ENCODE measurements at places on chromosomes 12 and 14. TPM values are rescaled to one million over a fixed set of nuclear protein-coding genes. Genes with fewer than 3 reads are reported as not detected.

DNA sequence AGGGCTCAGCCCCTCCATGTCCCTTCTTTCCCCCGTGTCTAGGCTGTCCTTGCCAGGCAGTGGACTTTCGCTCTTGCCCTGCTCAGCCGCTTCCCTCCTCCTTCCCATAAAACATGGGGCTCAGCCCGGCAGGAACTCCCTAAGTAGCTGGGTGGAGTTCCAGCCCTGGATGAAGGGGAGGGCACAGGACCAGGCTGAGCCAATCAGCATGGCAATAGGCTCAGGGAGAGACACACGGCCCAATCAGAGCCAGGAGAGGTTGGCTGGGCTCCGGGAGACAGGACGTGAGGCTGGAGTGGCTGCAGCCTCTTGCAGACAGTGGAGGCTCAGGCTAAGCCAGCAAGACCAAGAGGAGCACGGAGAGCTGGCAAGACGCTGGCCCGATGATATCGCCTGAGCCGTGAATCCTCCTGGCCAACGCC lies 54.3 kb downstream of the GALNT9 start:
- DNase-seq = no peak

DNA sequence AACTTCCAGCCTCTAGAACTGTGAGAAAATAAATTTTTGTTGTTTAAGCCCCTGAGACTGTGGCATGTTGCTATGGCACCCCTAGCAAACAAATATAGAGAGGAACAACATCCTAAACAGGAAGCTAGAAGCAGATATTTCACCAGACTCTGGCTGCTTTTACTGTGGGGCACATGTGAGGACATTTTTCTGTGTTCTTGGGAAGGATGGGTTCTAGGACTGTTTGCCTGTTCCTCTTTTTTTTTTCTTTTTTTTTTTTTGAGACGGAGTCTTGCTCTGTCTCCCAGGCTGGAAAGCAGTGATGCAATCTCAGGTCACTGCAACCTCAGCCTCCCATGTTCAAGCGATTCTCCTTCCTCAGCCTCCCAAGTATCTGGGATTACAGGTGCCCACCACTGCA lies 4.2 kb upstream of the HRK start:
- no peak for DNase-seq

- no peak for DNase-seq
Observed at GRCh38 chr12:45256721-45257120, 40.8 kb downstream of the ANO6 start.

DNA sequence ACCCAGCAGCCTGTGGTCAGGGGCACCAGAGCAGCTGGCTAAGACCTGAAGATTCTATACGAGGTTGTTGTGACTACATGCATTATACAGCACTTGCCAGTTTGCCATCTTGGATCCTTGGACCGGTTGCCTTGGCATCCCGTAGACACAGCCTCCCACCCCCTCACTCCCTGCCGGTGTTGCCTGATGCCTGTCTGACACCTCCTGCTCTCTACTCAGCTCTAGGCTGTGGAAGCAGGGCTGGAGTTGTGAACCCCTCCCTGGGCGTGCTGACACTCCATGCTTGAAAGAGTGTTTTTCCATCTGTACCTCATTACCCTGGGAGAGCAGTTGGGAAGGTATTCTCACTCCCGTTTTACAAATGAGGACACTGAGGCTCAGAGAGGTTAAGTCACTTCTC lies 2.5 kb downstream of the CHGA start:
- DNase-seq = no peak

- no peak for DNase-seq
Observed at GRCh38 chr14:52741865-52742264, 11.9 kb downstream of the STYX start.

DNA sequence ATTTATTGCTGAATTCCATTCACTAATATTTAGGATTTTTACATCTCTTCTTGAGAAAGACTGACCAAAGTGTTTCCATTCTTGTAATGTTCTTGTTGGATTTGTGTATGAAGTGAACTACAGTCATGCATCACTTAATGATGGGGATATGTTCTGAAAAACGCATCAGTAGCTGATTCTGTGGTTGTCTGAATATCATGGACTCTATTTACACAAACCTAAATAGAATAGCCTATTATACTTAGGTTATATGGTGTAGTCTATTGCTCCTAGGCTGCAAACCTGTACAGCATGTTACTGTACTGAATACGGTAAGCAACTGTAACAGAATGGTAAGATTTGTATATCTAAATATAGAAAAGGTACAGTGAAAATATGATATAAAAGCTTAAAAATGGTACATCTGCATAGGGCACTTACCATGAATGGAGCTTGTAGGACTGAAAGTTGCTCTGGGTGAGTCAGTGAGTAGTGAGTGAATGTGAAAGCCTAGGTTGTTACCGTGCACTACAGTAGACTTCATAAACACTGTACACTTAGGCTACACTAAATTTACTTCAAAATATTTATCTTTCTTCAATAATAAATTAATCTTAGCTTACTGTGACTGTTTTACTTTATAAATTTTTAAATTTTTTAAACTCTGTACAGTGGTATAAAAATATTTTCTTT lies 27.6 kb upstream of the P2RX4 start:
- no peak for DNase-seq

- no peak for DNase-seq
Observed at GRCh38 chr12:25591144-25591543, 38.1 kb upstream of the LMNTD1 start.

DNA sequence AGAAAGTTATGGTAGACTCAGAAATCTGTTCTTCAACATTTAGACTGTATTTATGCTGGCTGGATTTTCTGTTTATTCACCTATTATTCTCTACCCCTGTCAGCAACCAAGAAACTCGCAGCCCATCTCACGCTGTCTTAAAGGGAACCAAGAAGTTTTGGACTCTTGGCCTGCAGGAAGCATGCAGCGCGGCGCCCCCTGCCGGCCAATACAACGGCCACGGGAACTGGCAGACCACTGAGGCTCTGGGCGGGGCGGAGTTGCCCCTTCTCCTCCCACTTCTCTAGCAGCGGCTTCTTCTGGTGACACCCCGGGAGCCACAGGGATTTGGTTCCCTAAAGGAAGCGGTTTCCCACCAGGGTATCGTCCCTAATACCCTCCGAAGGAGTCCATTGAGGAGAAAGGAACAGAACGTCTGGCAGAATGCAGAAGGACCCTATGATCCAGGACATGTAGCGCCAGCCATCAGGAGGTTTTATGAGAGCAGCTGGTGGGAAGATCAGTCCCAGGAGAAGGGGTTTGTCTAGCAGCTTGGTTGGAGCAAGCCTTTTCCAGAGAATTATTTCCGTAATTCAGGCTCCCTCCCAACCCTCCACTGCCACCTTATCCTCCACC lies 21.0 kb upstream of the RNASE2 start:
- DNase-seq = peak; percentile 4

DNA sequence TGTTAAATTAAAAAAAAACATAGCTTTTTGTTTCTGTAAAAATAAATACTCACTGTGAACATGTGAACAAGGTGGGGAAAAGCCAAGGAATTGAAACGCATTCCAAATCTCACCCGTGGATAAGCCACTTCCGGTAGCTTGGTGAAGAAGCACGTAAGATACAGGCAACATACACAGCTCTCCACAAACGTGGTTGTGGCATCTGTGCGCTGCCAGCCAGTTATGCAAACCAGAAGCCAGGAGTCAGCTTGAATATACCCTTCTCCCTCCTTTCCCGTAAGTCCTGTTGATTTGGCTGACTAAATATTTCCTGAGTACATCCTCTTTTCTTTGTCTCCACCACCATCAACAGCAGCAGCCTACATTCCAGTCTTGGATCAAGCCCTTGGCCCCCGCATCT lies 486.2 kb downstream of the VRK1 start:
- no peak for DNase-seq

DNA sequence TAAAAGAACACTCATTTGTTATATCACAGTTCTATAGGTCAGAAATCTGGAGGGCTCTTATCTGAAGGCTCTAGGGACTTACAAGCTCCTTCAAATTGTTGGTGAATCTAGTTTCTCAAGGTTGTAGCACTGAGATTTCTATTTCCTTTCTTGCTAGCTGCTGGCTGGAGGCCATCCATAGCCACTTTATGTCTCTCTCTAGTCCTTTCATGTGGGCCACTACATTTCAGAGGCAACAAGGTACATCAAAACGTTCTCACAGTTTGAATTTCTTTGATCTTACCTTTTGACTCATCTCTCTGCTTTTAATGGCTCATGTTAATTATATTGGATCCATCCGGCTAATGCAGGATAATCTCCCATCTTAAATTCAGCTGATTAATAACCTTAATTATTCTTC lies 286.8 kb downstream of the DIO2 start:
- DNase-seq = no peak

DNA sequence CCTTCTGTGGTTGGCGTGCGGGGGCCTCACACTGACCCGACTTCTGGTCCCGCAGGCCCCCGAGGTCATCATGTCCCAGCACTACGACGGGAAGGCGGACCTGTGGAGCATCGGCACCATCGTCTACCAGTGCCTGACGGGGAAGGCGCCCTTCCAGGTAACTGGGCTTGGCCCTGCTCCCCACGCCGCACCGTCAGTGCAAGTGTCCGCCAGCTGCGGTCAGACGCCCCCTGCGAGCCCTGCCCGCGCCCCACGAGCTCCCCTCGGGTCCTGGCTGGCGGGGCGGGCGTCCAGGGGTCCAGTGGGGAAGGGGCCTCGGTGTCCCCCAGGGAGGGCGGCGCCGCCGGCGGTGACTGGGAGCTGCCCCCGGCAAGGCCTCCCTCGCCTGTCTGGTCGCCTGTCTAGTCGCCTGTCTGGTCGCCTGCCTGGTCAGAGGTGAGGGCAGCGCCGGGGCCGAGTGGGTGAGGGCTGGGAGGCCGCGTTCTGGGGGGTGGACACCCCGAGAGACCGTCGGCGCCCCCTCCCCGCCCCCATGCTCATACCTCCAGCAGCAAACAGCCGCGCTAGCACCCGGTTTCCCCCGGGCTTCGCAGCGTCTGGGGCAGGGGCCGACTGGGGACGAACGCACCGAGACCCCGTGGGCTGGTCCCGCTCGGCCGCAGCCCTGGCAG lies 14.8 kb downstream of the ULK1 start:
- DNase-seq = no peak

GRCh38 chr14:35234012-35234805 lies 58.0 kb upstream of the PSMA6 start:
- no peak for DNase-seq

- DNase-seq = no peak
Observed at GRCh38 chr12:27970401-27971120, 2.0 kb downstream of the PTHLH start.

DNA sequence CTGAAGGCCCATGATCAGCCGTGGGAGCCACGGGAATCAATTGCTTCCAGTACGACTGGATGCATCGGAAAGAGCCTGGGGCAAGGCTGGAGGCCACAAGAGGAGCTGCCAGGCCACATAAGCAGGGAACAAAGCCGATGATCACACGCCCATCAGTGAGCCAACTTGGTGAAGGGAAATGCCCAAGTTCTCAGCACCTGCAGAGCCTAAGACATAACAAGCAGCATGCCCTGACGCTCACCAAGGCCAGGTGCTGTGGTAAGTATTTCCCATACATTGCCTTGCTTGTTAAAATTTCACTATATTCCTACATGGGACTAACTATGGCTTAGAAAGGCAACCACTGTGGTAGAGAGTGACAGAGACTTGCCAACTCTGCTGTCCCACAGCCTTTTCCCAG lies 555.9 kb downstream of the BCL11B start:
- no peak for DNase-seq

DNA sequence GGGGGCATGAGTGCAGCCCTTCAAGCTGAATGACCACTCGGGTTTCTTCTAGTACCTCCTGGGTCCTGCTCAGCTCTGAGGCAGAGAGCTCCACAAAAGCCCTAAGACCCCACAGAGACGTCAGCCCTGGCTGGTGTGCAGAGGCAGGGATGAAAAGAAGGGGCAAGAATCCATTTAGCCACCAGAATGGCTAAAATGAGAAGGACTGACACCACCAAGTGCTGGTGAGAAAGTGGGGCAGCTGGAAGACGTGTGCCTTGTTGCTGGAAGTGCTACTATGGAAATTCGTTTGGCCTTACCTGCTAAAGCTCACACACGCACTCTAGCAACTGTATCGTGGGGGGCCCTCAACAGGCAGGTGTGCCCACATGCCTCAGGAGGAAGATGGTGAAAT lies 26.7 kb downstream of the RILPL1 start:
- DNase-seq = no peak

DNA sequence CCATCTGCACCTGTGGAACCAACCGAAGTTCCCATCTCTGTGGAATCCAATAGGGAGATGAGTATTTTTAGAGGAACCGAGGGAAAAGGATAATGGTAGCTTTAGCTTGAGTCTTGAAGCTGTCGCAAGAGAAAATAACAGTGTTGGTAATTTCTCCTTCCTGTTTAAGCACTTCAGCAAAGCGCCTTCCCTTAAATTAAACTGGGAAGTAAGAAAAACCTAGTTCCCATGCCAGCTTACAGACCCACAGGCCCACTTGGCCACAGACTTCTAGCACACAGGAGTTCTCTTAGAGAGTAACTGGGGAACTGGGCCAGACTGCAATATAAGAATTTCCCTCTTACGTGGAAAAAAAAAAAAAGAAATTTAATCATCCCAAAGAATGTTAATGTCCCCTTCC lies 223.8 kb downstream of the EFCAB11 start:
- no peak for DNase-seq

- no peak for DNase-seq
Observed at GRCh38 chr14:88143810-88144209, 138.9 kb downstream of the GPR65 start.

DNA sequence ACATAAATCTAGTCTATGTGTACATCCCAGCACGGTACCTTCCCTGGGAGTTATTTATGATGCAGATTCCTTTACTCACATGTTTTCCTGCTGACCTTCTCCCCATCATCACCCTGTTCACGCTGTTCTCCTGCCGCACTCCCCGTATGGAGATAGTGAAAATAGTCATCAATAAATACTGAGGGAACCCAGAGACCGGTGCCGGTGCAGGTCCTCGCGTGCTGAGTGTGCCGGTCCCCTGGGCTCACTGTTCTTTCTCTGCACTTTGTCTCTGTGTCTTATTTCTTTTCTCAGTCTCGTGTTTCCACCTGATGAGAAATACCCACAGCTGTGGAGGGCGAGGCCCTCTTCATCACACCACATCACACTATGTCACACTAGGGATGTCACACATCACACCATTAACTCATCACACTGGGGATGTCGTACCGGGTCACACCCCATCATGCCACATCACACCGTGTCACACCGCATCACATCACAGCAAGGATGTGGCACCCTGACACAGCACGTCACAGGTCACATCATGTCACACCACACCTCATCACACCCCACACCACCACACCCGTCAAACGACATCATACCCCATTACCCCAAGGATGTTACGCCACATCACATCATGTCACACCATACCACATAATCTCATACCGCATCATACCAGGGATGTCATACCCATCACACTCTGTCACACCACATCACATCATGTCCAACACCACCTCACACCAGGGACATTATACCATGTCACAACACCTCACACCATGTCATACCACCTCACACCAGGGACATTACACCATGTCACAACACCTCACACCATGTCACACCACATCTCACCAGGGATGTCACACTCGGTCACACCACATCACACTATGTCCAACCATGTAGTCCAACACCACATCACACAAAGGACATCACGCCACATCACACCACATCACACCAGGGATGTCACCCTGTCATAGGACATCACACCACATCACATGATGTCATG lies 207.0 kb downstream of the TMEM121 start:
- DNase-seq = peak; percentile 42

The RPGRIP1 gene
- total RNA-seq = not detected

The MUCL1 gene
- total RNA-seq = not detected

The DACT1 gene
- total RNA-seq = 0.42 TPM

The FOXN4 gene
- total RNA-seq = not detected

The NKX2-1 gene
- not detected for total RNA-seq

The RFLNA gene
- total RNA-seq = not detected

The ACIN1 gene
- total RNA-seq = 195 TPM
